ENCODE measurements at places on chromosomes 5 and 9.

- no peak for DNase-seq
Measured at GRCh38 chr5:43433382-43433781, 21.2 kb upstream of the CCL28 start.

DNA sequence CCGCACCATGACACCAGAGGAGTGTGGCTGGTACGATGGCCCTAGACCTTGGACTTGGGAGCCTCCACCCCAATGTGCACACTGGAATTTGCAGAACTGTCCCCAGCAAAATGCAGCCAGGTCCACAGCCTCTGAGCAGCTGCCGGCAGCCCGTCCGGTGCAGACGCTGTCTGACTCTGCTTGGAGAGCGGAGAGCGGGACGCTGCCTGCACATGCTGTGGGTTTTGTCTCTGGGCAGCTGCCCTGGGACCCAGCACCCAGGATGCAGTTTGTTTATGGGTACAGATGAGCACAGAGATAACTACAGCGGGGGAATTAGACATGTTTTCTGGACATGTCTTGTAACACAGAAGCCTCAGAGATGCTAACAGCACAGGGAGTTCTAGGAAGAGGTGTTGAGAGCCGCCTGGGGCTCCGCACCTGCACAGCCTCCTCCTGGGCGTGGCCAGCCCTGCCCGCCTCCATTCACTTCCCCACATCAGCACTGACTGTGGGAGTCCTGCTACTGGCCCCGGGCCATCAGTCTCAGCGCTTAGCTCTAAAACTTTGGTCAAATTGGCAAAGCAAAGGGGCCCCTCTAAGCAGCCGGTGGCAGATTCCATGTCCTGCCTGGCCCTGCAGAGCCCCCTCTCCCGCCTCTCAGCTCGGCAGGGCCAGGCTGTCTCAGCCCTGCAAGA is 159.6 kb downstream of the IRX2 start:
- DNase-seq = no peak

GRCh38 chr9:92666236-92666635 is 3.7 kb downstream of the IPPK start:
- DNase-seq = no peak

DNA sequence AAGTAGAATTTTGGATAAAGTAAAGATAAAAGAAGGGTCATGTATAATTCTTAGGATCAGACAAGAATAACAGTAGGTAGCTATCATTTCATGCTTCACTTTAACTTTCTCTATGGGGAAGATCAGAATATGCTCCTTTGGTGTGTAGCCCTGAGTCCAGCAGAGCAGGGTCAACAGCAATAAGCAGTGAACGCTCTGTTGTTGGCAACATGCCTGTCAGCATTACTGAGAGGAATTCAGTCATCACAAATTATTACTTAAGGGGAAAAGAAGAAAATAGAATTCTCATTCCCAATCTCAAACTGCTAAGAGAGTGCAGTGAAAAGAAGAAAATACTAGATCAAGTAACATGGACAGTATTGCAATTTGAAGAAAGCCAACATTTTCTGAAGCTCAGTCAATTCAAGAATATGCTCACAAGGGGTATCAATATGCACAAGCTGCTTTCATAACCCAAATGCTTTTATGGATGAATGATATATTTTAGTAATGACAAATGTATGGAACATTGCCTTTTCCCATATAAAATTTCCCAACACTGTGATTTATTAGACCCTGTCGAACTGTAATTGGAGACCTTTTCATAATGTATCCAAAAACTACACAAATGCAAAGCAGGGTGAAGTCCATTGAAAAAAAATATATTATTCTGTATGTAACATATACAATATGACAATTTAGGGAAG is 1359.4 kb downstream of the EFNA5 start:
- DNase-seq = no peak

DNA sequence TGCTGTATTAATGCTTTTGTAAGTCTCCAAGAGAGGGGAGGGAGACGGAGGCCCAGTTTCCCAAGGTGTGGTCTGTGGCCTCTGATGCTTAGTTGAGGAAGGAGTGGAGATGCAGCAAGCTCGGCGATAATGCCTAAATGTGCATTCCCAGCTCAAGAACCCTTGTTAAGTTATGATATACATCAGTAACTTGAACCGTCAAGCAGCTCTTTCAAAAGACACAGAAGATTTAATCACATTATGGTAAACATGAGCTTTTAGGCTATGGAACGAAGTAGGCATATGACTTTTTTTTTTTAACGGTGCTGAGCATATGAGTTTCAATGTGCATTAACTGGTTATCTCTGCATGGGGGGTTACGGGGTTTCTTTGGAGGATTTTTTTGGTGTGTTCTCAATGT is 22.3 kb upstream of the GLE1 start:
- no peak for DNase-seq

All from left lobe of liver (tissue), 2 donors.